ENCODE measurements at places on chromosomes 11 and 22.

- DNase-seq = no peak
These were observed 578.0 kb downstream of the INSC start for GRCh38 chr11:15692739-15693138.

GRCh38 chr11:39247570-39248137 is 2211.8 kb downstream of the LRRC4C start:
- DNase-seq = no peak

GRCh38 chr22:46119093-46119728 is 31.1 kb upstream of the PPARA start:
- no peak for DNase-seq

GRCh38 chr11:116786966-116787365 is 857 bp downstream of the ZPR1 start:
- DNase-seq = no peak

GRCh38 chr11:91257667-91258066 is 967.0 kb upstream of the FAT3 start:
- DNase-seq = no peak

- no peak for DNase-seq
These were observed 60.9 kb downstream of the PDHX start for GRCh38 chr11:34977089-34977912.

DNA sequence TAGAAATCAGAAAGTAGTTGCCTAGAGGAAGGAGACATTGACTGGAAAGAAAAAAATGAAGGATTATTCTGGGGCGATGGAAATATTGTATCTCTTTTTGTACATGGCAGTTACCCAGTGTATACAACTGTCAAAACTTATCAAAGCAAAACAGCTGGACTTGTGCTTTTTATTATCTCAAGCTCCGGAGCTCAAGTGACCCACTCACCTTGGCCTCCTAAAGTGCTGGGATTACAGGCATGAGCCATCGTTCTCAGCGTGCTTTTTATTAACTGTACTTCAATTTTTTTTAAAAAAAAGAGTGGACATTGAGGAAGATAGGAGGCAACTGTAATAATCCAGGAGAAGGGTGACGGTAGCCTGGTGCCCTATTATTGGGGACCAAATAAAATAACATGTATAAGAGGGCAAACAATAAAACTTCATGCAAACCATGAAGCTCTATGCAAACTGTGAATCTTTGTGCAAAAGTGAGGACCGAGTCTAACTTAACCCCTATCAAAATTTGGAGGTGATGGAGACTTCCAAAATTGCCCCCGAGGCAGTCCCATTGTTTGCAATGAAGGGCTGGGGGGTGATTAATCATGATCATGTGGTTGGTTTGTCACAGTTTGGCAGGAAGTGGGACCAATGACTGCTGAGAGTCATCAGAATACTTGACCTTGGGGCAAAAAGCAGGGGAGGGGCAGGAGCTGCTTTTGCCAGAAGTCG is 23.5 kb downstream of the FZD4 start:
- no peak for DNase-seq

GRCh38 chr11:104134745-104135144 is 29.2 kb downstream of the PDGFD start:
- peak; percentile 13 for DNase-seq
